Stimulated activated CD4-positive, alpha-beta T cell treated with anti-CD3 and anti-CD28 coated beads, Interleukin-12 subunit alpha, Interleukin-12 subunit beta, amount 100 ng/mL, for 48 hours (primary cell): ENCODE measurements at places on chromosomes 7 and 10.

DNA sequence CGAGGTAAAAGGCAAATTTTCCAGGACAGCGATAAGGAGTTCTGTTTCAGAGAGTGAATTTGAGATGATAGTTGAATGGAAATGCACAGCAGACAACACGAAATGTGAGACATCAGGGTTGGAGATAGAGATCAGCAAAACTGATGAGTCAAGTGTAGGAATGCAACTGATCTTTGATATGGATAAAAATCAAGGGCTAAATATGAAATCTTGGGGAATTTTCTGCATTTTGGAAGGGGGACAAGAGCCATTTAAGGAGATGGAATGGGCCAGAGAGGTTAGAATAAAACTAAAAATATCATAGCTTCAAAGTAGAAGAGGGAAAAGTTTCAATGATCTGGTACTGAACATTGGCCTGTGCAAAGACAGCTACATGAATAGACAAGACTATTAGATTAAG is 11.5 kb downstream of the CISD1 start:
- DNase-seq = no peak

DNA sequence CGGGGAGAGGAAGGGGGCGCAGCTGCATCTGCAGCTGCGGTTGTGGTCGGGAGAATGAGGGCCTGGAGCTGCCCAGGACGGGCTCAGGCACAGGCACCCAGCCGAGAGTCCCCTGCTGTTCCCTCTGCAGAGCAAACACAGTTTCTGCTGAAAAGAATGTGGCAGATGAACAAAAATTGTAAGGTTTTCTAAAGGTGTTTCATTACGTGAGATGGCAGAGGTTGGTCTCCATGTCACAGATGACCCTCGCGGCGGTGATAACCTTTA is 456.2 kb downstream of the DNAJB6 start:
- DNase-seq = no peak

DNA sequence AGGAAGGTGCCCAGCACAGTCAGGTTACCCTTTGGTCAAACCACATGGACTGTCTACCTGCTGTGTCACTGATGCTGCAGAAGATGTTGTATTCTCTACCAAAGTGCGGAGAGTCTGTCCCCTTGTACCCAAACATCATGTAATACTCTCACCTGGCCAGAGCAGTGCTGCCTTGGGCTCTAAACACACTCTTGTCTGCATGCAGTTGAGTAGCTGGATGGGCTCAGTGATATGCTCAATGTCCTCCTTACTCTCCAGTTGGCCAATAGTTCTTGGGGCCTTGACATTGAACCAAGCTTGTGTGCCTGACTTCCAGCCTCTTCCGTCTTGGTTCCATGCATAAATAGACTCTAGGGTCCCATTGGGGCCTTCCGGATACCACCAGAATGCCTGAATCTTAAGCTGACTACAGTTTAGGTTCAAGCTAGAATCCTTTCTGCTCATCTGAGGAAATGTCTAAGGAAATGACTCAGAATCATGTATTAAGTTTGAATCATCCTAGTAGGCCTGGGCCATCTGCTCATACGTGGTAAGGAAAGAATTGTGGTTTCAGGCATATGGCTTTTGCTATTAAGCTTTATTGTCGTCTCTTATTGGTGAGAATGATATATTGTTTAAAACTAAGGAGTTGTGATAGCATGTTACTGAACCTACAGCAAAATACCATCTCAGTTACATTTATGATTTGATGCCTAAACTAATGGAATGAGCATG is 118.0 kb downstream of the OTUD1 start:
- DNase-seq = no peak

GRCh38 chr10:108583877-108584276 is 1339.4 kb downstream of the XPNPEP1 start:
- no peak for DNase-seq

- DNase-seq = no peak
Measured at GRCh38 chr10:97384641-97385040, 16.5 kb downstream of the RRP12 start.

DNA sequence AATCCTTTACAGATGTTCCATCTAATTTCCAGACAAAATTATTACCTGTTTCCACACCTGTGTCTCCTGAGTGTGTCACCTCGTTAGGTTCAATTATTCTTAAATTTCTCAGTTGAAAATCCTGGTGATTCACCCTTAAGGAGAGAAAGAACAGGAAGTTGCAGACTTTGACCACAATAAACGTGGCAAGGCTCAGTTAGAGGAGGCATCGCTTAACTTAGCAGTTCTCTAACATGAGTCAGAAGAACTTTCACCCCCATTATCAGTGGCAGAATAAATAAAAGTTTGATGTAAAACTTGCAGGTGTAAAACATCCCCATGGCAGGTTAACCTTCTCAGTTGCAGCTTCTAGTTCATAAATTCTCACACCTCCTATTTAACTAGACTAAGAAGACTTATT is 8.3 kb downstream of the XPNPEP1 start:
- no peak for DNase-seq

GRCh38 chr10:23157691-23158369 is 34.3 kb upstream of the PTF1A start:
- DNase-seq = no peak

GRCh38 chr10:77016278-77016815 is 621.3 kb downstream of the KCNMA1 start:
- DNase-seq = no peak

- DNase-seq = no peak
Measured at GRCh38 chr7:24721481-24722001, 35.7 kb downstream of the GSDME start.

DNA sequence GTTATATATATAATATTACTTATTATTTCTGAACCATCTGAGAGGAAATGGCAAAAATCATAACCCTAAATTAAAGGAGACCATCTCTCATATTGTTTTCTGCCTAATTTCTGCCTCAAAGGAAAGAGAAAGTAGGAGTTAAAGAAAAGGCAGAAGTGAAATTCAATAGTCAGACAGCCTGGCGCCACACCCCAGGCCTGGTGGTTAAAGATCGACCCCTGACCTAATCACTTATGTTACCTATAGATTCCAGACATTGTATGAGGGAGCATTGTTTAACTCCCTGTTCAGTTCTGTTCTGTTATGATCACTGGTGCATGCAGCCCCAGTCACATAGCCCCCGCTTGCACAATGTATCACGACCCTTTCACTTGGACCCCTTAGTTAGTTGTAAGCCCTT is 24.9 kb upstream of the CHST3 start:
- DNase-seq = no peak

- no peak for DNase-seq
Measured at GRCh38 chr10:63573068-63573697, 52.0 kb downstream of the REEP3 start.

DNA sequence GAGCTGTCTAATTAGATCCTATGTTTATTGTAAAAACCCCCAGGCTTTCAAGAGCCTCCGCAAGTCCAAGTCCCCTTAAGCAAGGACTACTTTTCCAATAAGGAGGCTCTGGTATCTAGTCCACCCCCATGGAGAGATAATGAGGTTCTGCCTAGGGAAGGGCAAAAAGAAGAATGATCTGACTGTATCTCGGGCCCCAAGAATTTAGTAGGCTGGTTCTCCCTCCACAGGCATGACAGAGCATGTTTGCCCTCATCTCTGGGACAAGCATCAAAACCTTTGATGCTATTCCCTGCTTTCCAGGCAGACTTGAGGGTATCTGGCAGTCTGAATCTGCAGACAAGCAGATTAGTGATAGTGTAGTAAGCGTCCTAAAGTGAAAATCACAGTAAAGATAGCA is 19.0 kb downstream of the ABCB1 start:
- DNase-seq = no peak

- no peak for DNase-seq
Measured at GRCh38 chr10:99394761-99395386, 35.5 kb downstream of the GOT1 start.

- no peak for DNase-seq
Measured at GRCh38 chr10:105650306-105650705, 1009.2 kb downstream of the SORCS3 start.

DNA sequence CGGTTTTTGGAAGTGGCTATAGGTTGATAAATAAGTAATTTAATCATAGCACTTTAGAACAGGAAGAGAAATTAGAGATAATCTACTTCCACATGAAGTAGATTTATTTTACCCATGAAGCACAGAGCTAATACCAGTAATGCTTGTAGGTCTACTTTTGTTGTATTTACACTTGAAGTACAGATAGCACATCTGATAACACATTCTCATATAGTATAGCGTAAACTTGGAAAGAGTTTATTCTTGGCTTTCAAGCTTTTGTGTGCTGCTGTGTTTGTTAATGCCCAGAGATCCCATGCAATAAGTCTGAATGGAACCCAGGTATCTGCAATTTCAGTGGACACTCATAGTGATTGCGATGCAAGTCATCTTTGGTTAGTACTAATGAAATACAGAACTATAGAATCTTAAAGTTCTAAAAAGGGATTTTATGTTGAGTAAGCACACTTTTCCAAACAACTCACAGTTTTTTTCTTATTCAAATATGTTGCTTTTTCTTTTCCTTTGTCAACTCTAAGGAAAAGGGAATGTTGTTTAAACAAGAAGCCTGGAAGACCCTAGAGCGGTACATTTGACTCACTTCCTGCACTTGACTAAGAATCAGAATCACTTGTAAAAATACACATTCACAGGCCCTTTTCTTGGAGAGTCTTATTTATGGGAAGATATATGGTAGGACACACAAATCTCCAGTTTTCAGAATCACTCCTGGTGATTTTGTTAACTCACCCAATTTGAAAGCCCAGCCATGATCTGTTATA is 105.8 kb downstream of the GNAI1 start:
- no peak for DNase-seq

DNA sequence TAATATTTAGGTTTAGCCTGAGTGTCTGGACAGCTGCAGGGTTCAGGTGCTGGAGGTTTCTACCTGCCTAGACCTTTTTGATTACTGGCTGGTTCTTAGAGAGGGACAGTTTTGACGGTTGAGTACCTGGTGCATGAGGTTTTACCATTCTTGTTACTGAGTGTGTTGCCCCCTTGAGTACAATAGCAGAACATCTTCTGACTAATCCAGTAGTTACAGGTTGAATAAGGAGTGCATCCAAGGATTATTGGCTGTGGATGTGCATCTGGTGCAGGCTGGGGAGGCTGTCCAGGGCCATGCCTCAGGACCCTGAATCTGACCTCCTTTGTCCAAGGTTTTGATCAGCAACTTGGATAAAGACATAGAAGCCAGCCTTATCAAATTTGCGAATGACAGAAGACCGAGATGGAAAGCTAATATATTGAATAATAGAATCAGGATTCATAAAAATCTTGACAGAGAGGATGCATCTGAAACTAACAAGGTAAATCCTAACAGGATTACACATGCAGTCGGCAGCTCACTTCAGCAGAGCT is 23.1 kb downstream of the PLPP4 start:
- DNase-seq = no peak

GRCh38 chr7:157329447-157329846 is 7.4 kb upstream of the DNAJB6 start:
- DNase-seq = no peak

- DNase-seq = no peak
Measured at GRCh38 chr7:39045231-39045630, 67.5 kb downstream of the POU6F2 start.

GRCh38 chr7:90613088-90613498 is 17.0 kb downstream of the CDK14 start:
- DNase-seq = peak; percentile 7

DNA sequence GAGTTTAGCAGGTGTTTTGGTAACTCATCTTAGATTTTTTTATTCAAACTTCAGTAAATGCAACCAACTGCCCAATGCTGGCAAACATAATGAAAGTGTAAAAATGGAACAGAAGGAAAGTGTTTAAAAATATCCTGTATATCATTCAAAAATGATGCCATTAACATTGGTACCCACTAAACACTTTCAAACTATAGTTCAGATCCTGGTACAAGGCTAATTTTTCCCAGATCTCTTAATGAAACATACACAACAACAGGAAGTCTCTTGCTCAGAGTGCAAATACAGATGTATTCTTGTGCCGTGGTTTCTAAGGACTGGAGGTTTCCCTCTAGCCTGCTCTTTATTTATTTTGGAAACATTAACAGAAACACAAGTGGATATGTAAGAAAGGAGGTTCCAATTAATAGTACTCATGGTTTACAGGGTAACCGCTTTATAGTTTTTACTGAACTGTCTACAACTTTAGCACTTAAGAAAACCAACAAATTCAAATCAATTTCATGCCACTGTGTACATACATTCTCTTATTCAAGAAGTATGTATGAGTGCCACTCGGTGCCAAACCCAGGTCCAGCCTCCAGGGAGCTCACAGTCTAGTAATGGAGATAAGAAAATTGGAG is 176.0 kb upstream of the AKR1E2 start:
- no peak for DNase-seq

DNA sequence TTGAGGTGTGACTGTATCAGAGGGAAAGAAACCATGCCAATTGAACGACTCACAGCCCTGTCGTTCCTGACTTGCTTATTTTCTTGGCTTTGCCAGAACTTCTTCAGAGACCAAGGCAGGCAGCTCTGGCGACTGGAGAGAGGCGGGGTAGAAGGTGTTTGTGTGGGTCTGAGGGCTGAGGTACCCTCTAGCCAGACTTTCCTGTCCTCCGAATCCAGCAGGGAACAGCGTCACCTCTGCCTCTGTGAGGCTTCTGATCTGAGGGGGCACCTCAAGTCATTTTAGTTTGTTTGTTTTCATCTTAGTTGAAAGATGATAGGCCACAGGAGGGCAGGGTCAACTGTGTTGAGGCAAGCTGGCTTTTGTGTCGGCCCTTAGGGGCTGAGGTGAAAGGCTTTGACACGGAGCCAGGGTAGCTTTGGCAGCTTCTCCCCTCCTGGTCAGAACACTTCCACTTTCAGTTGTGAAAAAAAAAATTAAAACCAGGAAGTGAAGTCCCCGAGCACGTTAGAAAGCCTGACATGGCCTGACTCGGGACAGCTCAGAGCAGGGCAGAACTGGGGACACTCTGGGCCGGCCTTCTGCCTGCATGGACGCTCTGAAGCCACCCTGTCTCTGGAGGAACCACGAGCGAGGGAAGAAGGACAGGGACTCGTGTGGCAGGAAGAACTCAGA is 1.9 kb downstream of the ACSL5 start:
- DNase-seq = peak; percentile 20

GRCh38 chr10:48976196-48976595 is 36.6 kb upstream of the LRRC18 start:
- peak; percentile 2 for DNase-seq

- no peak for DNase-seq
Measured at GRCh38 chr10:1358860-1359625, 302.9 kb downstream of the WDR37 start.

GRCh38 chr10:74543276-74543675 is 283.1 kb upstream of the KAT6B start:
- DNase-seq = no peak

- DNase-seq = no peak
Measured at GRCh38 chr10:113620936-113621335, 42.9 kb downstream of the NRAP start.

GRCh38 chr7:95933618-95934017 is 161.3 kb downstream of the DYNC1I1 start:
- DNase-seq = no peak

- DNase-seq = no peak
Measured at GRCh38 chr7:101245147-101245668, 327 bp upstream of the FIS1 start.

- DNase-seq = no peak
Measured at GRCh38 chr7:30922596-30922995, 10.9 kb downstream of the AQP1 start.
